ENCODE measurements at places on chromosomes 12 and 14.

GRCh38 chr12:66033151-66033550 is 97.4 kb downstream of the LLPH start:
- DNase-seq, result no peak

GRCh38 chr12:114812858-114813761 is 129.1 kb upstream of the TBX3 start:
- DNase-seq, result no peak

DNA sequence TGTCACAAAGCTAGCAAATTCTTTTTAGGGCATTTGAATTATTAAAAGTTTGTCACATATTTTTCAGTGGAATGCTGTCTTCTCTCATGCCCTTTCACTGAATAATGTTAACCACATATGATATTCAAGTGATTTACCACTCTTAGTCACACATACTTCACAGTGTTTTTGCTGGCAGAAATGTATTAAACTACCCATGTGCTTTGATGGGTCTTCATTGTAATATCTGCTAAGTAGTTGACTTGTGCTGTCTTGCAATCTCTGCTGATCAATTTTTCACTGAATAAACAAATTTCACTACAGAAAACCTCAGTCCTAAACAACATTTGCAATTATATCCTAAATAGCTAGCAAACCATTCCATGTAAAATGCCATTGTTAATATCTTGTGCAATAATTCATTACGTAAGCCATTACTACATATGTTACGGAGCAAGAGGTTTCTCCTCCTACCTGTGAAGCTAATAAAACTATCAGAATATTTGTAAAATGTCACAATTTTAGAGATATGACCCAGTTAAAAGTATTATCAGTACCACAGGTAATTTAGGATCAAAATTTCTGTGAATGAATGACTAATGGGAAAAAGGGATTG is 64.6 kb upstream of the LMO3 start:
- no peak for DNase-seq

- DNase-seq, result peak; percentile 22
These were observed 194.0 kb downstream of the ZFP36L1 start for GRCh38 chr14:68598621-68599447.

- DNase-seq, result no peak
These were observed 666 bp upstream of the DERA start for GRCh38 chr12:15910468-15910863.

Data from neural crest cell (in vitro differentiated cells).